HCT116 (cell line): ENCODE measurements at places on chromosomes 4 and X.

- no peak for DNase-seq
These were observed 189.6 kb downstream of the TMEM47 start for GRCh38 chrX:34467437-34467836.

GRCh38 chrX:2434270-2435163 lies 66.3 kb downstream of the DHRSX start:
- no peak for DNase-seq

DNA sequence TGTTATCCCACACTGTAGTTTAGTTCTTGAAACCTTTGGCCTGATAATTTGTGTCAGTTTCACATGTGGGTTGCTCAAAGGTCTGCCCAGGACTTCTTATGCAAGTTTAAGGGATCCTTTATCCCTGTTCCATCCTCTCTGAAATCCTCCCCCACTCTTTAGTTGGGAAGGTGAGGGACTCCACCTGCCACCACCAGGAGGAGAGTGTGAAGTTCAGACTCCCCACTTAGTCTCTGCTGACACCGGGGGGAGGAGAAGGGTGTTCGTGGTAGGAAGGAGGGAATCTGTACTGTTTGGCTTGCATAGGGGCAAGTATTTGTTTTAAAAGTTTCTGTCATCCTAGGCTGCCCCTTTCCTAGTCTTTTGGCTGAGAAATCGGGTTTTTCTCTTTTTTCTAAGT lies 211.8 kb downstream of the PPP4R3C start:
- no peak for DNase-seq

DNA sequence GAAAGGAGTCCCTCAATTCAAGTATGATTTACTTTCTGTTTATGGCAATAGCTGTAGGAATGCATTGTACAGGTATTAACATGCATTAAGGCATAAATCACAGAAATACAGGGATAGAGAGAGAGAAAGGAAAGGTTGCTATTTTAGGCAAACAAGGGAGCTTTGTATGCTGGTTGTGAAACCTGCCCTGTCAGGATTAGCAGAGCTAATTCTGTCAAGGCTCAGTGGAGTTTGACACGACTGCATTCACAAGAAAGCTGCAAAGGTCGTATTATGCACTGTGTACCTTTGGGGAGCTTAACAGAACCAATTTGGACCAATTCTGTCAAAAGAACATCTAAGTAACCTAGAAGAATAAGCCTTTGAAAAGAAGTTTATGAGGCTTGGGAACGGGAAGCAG lies 239.3 kb downstream of the GRIA2 start:
- no peak for DNase-seq

DNA sequence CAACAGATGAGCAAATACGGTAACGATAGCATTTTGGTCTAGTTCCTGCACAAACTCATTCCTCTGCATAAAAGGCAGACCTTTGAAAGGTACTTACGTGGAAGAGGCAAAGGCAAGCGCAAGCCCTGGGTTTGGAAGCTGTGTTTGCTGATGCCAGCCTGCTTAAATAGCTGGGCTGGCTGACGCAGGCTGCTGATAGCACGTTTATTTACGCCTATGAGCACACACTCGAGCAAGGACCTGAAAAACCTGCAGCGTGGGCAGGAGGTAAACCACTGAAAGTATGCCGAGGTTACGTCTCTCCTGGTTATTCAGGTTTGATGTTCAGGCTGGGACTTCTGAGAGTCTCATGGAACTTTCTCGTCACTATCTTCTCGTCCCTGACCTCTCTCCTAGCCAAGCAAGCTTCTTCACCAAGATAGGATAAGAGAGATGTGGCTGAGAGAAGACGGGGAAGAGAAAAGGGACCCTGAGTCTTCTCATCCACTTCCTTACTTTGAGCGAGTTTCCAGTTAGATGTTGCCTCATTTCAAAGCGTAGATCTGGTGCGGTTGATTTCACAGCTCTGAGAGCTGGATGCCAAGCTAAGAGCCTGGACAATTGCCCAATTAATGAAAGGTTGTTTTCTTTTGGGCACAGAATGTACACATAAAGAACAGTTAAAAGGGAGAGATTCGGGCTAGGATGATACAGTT lies at the start of gene HOPX:
TSS of gene HOPX (minus strand) at position 139 of the 695 bp plus-strand sequence. CDS start 23,480 bp downstream, outside the sequence.
- no peak for DNase-seq

DNA sequence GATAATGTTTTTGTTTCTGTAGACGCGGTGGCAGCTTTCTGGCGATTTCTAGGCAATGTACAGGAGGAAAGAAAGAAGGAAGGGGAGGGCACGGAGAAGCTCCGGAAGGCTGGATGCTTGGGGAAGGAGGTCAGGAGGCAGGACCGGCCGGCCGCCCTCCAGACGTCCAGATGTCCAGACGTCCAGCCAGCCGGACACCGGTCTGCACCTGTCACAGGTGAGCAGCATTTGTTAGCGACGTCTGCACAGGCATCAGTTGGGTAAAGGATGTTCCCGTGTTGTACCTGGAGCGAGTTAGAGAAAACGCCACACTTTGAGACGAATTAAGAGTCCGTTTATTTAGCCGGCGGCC lies 90.0 kb upstream of the PPP2R3B start:
- no peak for DNase-seq

- DNase-seq, result peak; percentile 4
These were observed 6.9 kb upstream of the HELT start for GRCh38 chr4:185011408-185011807.

- DNase-seq, result no peak
These were observed 17.7 kb upstream of the PITX2 start for GRCh38 chr4:110640576-110640975.

DNA sequence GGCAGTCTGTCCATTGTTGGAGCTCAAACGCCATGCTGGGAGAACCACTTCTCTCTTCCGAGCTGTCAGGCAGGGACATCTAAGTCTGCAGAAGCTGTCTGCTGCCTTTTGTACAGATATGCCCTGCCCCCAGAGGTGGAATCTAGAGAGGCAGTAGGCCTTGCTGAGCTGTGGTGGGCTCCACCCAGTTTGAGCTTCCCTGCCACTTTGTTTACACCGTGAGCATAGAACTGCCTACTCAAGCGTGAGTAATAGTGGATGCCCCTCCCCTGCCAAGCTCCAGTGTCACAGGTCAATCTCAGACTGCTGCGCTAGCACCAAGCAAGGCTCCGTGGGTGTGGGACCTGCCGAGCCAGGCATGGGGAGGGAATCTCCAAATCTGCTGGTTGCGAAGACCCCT lies 145.7 kb downstream of the VSIG4 start:
- DNase-seq, result no peak

DNA sequence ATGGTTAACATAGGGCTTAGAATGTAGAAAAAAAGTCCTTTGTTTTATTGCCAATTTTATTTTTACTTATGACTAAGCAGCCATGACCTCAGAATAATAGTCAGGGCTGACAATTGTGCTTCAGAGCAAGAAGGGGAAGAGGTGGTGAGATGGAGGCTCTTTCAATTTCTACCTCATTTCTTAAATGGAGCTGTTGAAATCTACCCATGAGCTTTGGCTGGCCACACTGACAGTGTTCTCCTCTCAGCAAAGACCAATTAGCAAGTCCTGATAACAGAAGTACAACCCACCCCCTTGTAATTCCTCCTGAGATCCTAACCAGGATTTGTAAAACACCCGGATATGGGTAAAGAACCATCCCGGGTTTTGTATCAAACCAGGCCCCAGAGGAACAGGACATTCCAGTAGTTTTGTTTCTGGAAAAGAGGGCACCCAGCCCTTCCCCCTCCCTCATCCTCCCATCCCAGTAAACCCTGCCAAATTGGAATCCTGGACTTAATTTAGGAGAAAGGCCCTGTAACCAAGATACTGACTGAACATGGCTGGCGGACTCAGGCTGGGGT lies at the start of gene HEPH:
TSS of gene HEPH (plus strand) at position 399 of the 563 bp plus-strand sequence. CDS start 6,324 bp downstream, outside the sequence.
- no peak for DNase-seq

- DNase-seq, result no peak
These were observed 211.4 kb downstream of the ENOX2 start for GRCh38 chrX:130691576-130691975.

GRCh38 chr4:147620315-147620714 lies 3.1 kb downstream of the TMEM184C start:
- no peak for DNase-seq

- DNase-seq, result no peak
These were observed 383.6 kb downstream of the ADGRL3 start for GRCh38 chr4:61583696-61584095.

DNA sequence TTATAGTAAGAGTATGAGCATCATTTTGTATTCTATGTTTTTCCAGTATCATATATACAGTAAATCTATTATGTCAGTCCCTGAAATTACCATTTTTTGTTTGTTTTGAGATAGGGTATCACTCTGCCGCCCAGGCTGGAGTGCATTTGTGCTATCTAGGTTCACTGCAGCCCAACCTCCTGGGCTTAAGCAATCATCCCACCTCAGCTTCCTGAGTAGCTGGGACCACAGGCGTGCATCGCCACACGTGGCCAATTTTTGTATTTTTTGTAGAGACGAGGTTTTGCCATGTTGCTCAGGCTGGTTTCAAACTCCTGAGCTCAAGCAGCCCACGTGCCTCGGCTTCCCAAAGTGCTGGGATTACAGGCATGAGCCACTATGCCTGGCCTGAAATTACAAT lies 85.6 kb downstream of the ZNF330 start:
- no peak for DNase-seq

DNA sequence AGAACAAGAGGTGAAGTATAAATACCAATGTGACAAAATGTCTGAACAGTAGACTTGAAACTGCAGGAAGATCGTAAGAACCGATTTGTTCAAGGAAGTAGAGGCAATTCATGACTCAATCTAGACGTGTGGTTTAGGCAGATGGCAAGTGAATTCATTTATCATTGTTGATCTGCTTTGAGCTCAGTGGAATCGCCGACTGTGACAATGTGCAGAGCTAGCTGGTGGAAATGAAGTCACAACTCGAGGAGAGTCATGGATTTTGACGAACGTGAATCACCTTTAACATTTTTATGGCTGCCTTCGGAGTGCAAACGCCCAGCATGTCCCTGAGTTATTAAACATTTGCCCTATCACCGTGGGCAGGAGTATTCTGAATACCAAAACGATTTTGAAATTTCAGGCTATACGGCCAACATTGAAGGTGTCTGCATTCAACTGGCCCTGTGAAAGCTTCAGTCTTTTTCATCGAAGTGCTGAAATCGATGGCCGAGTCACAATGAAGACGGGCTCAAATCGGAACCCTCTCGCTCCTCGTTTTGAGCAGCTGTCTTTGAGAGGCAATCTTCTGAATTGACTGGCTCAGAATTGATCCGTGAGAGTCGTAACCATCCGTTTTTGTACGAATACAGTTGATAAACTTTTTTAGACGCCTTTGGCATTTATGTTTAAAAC lies 689 bp upstream of the OGT start:
- no peak for DNase-seq

GRCh38 chrX:12972878-12973560 lies 1.9 kb upstream of the TMSB4X start:
- no peak for DNase-seq

GRCh38 chr4:109041463-109042360 lies 260.7 kb downstream of the COL25A1 start:
- no peak for DNase-seq

GRCh38 chr4:175540732-175541131 lies 271.3 kb downstream of the GPM6A start:
- DNase-seq, result no peak

GRCh38 chrX:107701493-107702121 lies 73.3 kb downstream of the PRPS1 start:
- DNase-seq, result no peak

- no peak for DNase-seq
These were observed 33.7 kb downstream of the PIGG start for GRCh38 chr4:532588-533317.

GRCh38 chr4:41256740-41257256 lies at the start of gene UCHL1:
Gene UCHL1, plus strand, starts transcription at chr4:41256928. Its CDS starts 49 bp downstream, at chr4:41256977.
- DNase-seq, result no peak

GRCh38 chrX:40199704-40200103 lies 101.9 kb upstream of the BCOR start:
- no peak for DNase-seq

GRCh38 chr4:41236032-41236431 lies 20.7 kb upstream of the UCHL1 start:
- no peak for DNase-seq

GRCh38 chr4:3475713-3476260 lies 12.7 kb downstream of the DOK7 start:
- no peak for DNase-seq

DNA sequence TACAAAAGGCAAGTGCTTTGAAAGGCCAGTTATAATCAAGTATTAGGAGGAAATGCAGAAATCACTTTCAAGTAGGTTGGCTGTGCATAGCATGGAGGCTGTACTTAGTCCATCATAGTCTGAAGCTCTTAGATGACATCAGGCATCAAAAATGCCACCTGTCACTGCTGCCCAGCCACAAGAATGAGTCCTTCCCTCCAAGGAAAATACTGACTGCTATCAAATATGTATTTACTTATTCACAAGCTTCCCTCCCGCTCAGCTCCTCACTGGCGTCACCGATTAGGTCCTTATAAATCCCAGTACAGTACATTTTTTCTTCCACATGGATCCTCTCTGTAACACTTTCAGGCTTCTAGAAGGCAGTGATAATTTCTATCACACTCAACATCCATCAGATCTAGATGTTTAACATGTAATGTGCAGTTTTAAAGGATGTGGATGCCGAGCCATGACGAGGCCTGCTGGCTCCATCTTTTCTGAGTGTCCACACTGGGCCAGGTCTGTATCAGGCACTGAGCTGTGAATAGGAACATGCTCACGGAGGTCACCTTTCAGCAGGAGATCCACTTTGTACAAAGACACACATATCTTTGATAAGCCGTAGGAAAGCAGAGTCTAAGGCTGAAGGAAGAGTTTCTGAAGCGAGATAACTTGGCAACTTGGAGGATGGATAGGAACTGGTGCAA lies 121.9 kb downstream of the PALLD start:
- peak; percentile 54 for DNase-seq

GRCh38 chr4:987624-988513 lies 1.0 kb downstream of the IDUA start:
- no peak for DNase-seq

- peak; percentile 37 for DNase-seq
These were observed 605.1 kb downstream of the PCDH18 start for GRCh38 chr4:136927172-136927571.

GRCh38 chr4:32268863-32269262 lies 1548.7 kb downstream of the PCDH7 start:
- DNase-seq, result peak; percentile 7

DNA sequence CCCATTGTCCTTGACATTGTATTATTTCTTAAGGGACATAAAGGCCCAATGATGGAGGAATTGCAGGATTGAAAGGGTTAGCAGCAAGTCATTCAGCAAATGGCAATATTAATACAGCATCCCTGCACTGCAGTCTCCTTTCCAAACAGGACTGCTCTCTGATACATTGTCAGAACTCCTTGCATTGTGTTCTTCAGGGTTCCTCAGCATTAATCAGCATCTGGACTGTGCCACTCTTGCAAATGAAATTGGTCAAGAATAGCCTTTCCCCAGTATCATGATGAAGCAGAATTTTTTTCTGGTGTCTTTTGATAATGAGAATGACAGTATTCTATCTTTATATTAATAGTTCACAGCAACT lies 272.6 kb upstream of the HAND2 start:
- DNase-seq, result no peak
